ENCODE measurements at places on chromosomes 2 and 18.

DNA sequence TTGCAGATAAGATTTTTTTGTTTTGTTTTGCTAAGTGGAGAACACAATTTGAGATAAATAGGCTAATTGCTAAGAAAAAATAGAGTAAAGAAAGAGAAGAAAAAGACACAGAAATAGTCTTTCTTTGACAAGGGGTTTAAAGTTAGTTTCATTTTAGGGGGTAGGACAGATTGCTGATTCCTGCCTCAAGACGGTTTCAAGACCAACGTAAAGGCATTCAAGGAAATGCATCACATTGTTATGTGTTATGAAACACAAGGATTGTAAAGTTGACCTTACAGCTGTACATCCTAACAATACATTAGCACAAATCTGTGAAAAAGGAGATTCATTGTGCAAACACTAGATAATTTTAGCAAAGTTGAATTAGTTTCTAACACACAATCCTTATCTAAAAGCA is 22.7 kb upstream of the ETAA1 start:
- no peak for DNase-seq

DNA sequence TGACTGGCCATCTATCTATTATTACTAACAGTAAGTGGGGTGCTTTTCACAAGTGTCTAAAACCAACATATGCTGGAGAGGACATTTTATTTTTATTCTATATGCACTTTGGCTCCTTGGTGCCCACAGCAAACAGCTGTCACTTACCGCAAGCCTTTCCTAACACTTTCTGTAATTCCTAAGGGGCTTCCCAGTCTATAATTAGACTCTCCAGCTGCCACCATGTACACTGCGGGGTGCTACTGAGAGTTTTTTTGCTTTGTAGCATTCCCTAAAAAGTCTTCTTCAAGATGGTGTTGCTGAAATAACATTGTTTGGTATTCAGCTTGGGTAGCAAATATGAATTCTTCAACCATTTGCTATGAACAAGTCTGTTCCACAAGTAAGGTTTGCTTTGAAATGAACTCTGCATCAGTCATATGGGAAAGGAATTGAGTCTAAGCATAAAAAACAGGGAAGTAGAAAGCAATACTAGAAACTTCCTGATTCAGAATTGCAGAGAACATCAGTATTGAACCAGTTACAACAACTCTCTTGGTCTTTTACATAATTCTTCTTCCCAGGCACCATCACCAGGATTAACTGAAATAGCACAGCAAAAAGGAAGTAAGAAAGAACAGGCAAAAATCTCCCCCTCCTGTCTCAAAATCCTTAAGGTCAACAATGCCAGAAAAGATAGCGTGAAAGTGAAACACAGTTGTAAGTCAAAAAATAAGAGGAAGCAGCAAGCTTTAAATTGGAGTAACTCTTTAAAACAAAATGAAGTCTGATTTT is 28.6 kb downstream of the EPB41L3 start:
- DNase-seq: no peak

GRCh38 chr2:52288596-52288995 is 1256.7 kb upstream of the NRXN1 start:
- DNase-seq: no peak

DNA sequence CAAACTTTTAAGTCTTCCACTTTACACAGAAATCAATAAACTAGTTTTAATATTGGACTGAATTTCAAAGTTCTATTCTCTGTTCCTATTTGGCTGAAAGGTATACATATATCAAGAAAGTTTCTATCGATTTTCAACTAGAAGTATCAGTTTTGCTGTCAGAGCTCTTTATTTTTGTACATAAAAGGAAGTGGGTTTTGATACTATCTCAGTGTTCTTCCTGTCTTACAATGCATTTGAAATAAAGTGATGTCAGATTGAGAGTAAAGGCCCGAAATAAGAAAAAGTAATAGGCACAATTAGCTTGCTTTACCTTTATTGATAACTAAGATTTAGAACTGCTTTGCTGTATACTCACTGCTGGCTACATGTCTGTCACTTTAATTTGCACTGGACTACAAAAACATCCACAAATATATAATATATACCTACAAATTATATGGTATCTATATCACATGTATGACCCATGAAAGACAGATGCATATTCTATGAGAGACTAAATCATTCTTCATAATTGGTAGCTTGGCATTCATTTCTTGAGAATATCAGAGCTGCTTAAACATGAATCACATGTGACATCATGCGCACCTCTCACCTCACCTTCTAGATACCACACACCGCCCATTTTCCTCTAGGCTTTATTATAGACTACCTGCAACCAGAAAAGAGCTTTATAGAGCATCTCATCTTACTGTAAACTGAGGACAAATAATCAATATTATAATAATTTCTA is 83.6 kb downstream of the ASXL2 start:
- DNase-seq: no peak

DNA sequence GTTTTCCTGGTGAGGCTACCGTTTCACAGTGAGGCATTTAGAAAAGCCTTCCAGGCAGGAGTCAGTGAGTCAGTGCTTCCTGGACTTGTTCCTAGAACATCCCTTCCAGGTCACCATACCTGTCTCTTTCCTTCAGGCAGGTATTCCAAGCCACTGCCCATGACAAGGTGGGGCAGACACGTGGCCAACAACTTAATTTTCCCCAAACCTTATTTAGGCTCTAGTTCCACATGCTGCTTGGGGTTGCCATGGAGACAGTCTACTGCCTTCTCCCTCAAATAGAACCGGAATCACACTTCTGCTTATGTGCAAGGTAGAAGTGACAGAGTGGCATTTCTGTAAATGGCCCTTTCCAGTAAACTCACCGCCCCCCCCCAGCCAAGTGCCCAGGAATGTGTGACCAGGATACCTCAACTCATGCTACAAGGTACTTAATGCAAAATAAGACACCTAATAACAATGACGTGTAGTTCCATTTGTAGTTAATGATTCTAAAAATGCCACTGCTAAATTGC is 258.3 kb downstream of the PRKCE start:
- no peak for DNase-seq

DNA sequence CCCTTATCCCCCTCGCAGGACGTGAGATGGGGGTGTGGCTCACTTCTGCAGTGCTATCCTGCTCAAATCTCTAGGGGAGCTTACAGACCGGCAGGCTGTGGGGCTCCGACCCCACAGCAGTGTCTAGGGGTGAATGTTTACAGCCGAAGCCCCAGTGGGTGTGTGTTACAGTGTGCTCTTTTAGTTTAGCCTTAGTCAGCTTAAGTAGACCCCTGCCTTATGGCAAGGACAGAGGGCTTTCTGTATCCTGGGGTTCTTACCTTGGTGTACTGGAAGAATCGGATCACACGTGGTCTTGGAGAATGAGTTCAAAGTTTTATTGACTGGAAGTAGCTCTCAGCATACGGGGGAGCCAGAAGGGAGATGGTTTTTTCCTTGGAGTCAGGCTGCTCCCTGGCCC is 348.2 kb upstream of the GYPC start:
- no peak for DNase-seq

DNA sequence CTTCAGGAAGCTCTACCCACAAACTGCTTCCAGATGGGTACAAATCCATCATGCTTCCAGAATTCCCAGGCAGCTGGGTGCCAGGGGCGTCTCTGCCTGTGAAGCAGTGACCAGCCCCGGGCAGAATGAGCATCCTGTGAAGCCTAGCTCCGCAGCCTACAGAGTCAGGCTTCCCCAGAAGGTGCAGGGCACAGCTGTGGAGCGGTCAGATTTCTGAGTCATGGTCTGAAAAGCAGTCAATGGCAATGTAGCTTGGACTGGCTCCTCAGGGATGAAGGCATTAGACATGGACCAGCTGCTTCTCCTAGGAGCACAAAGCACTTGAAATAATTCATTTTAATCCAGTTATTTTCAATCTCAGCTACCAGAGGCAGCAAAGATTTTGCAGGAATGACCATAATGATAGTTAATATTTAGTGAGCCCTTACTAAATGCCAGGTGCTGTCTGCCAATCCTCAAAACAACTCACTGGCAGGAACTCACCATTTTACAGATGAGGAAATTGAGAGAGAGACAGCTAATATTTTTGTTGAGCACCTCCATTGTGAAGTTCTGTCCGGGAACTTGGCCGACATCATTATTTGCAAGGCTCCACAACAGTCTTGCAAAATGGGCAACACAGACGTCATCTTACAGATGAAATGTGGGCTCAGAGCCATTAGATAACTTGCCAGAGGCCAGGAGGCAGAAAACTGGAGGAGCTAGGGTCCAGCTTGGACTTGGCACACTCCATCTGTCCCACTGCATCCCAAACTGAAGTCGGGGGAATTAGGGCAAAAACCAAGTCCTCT is 31.7 kb downstream of the ACMSD start:
- DNase-seq: no peak

- DNase-seq: no peak
These were observed 135.9 kb upstream of the EPAS1 start for GRCh38 chr2:46161315-46161714.

GRCh38 chr2:128510701-128511397 is 192.2 kb upstream of the HS6ST1 start:
- DNase-seq: no peak

GRCh38 chr18:46042571-46043123 is 29.4 kb downstream of the PSTPIP2 start:
- no peak for DNase-seq

- DNase-seq: no peak
These were observed 104.9 kb downstream of the ZNF236 start for GRCh38 chr18:76927223-76927725.

DNA sequence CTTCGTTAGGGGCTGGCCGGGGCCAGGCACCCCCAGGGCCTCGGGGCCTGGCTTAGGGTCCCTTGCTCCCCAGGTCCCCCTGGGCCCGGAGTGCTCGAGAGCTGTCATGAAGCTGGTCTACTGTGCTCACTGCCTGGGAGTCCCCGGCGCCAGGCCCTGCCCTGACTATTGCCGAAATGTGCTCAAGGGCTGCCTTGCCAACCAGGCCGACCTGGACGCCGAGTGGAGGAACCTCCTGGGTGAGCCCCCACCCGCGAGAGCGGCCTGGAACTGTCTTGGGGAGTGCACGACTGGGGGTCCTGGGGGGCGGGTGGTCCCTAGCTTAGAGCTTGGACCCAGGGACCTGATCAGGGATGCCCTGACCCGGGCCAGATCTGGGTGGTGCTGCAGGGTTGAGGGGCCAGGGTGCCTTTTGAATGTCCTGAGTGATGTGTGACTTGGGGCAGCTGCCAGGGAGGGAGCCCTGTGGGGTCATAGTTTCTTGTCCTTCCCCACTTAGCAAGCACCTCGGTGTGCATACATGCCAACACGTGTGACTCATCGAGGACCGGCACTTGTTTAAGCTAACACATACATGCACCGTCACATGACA is 27.9 kb downstream of the GPC1 start:
- peak; percentile 5 for DNase-seq

GRCh38 chr2:34419856-34420255 is 820.8 kb upstream of the FAM98A start:
- DNase-seq: no peak
